Right renal cortex interstitium (tissue), 3 donors: ENCODE measurements at places on chromosomes 5 and 9. TPM values are rescaled to one million over a fixed set of nuclear protein-coding genes. Genes with fewer than 3 reads are reported as not detected.

The NIM1K gene
- 0.61 TPM for polyA plus RNA-seq

The IFNE gene
- polyA plus RNA-seq = 0.08 TPM

The HAVCR2 gene
- 10.5 TPM for polyA plus RNA-seq

The SLC6A3 gene
- polyA plus RNA-seq = 0.47 TPM

The PRPF4 gene
- 41.0 TPM for polyA plus RNA-seq

The CD72 gene
- 2.1 TPM for polyA plus RNA-seq

DNA sequence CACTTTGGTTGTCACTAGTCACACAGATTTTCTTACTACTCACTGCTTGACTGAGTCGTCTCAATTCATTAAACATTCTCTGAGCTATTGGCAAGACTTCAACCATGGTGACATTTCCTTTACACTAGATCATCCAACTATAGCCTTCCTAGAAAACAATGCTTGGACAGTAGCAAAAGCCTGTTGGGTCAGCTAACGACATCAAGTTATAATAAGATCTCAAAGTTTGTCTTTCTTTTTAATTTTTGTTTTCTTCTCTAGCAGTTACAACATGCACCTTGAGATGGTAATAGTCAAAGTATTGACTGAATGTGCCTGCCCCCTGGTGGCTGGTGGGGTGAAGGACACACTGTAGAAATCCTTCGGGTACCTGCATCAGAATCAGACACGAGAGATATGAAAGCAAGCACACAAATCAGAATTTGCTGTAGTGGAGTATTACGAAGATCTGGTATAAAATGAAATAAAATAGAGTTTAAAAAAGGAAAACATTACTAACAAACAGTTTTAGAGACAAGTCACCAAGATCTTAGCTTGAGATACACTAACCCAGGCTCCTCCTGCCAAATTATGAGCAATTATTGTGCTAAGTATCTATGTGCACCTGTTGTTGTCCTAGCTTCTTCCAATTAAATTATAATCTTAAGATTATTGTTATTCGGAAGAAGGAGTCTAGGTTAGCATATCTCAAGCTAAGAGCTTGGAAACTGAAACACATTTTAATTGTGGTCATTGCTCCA lies 81.2 kb downstream of the ARL15 start:
- no peak for DNase-seq

DNA sequence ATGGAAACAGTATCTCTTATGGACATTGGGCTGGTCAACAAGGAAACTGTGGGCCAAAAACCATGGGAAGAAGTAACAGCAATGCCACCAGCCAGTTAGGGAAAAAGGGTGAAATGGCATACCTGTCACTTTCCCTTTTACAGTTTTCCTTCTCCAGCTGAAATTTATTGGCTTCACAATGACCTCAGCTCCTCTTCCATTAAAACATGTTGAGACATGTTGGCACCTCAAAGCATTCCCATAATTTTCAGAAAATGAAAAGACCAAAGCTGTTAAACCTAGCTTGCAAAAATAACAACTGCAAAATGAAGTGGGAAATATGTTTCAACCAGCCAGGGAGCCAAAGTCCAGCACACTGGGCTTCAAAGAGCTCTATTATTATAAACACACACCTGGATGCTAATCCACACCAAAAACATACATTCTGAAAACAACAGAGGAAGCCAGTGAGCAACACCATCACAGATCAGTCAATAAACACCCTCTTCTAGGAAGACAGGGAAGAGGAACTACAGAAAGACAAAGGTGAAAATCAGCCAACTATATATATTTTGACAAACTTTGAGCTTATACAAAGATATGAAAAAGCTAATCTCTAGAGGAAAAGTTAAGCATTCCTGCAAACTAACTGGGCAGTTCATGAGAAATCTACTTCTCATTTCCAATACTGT lies 78.4 kb upstream of the PTGER4 start:
- no peak for DNase-seq

- no peak for DNase-seq
Observed at GRCh38 chr9:129558551-129559505, 62.1 kb downstream of the C9orf50 start.

DNA sequence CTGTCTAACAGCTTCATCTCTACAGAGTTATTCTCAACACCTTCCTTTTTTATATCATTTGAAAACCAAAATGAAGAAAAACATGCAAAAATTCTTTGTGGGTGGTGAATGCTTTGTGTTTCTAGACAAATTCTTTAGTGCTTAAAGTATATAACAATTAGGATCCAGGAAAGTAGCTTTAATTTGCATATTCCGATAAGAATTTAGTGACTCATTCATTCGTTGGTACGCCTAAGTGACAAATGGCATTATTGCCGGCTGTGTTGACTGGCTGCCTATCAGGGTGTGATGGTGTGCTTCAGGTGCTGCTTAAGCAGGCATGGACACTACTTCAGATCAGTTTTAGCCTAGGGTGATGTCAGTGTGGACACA lies 35.2 kb downstream of the LMNB1 start:
- no peak for DNase-seq

GRCh38 chr9:86975036-86975435 lies 27.7 kb upstream of the GAS1 start:
- no peak for DNase-seq

DNA sequence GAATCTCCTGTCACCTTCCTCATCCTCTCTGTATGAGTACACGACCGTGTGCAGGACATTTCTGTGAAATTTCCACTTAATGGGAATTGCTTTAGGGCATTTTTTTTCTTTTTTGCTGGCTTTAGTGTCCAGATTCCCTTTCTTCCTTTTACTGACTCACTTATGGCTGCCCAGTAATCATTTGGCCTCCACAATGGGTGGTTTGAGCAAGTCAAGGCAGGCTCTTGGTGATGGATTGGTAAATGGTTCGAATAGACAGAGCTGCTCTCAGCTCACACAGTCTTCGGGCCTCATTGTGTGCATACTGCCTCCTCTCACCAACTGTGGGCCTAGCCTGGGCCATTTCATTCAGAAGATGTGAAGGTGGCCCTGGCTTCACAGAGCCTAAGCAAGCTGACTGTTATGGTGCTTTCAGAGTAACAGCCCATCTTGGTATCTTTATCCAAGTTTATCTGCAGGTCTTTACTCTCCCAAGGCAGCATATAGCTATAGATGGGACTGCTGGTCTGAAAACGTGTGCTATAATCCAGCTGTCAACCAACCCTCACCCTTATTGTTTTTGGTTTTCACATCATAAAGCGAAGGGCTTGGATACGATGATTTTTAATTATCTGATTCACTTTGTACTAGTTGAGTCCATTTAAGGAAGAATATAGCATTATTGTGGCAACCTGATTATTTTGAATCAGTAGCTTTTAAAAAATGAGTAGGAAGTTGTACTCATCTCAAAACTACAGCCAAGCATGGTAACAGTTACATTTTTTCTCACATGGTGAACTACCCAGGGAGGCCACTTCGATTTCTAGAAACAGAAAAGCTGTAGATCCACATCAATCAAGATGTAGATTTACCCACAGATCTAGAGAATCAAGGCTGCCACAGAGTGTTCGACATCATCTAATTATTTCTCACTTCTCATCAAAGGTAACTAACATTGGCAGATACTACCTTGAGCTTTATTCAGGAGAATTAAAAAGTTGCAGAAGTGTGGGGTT lies 50.4 kb upstream of the CKMT2 start:
- no peak for DNase-seq

DNA sequence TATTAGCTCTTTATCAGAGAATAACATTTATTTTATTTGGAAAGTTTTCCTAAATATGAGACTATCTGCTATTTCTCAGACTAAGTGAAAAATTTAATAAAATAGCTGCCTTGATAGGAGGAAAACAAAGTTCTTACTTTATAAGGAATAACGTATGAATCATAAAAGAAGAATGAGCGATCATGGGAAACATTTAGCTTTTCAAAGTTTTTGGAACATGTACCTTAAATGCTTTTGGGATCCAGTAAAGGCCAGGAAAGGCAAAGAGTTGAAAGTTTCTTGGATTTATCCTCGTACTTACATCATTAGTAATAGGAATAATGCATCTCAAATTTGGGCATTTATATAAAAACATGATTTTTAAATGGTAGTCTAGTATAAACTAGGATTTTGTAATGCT lies 19.4 kb downstream of the OGN start:
- DNase-seq = no peak

DNA sequence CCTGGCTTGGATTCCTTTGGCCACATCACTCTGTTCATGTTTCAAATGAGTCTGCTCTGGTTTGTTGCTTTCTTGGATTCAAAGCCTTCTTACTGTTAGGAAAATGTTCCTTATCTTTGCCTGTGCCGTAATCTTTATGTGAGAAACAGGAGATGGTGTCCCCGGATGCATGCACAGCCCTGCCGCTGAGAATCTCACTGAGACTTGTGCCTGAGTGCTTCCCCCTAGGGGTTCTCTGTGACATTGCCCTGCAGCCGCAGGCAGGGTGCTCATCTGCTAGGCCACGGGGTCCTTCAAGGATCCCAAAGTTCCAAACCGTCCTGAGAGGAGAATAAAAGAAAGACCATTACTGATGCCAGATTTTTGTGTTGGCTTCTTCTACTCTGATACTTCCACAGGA lies 81.4 kb upstream of the ANKRD55 start:
- no peak for DNase-seq

DNA sequence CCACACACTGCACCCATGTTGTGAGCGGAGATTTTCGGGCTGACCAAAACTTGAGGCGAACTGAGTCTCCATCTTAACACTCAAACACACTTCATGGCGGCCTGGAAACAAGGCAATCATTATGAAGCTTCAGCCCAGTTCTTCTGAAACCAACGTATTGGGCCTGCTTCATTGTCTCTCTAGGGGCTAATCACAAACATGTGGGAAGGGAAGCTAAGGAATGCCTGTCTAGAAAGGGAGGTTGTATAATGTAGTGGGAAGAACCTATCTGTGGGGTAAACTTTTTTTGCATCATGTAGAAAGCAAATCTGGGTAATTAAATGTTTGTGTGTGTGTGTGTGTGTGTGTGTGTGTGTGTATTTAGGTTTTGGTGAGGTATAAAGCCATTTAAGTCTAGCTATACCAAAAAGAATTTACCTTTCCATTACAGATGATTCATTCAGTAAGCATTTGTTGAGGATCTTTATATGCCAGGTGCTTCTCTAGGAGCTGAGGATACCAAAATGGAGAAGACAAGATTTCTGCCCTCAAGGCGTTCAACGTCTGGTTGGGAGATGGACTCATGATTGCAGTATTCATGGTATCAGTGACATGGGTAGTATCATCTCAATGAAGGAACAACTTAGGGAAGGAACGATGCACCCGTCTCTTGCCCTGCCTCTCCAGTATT lies 29.4 kb downstream of the SLC1A3 start:
- no peak for DNase-seq

DNA sequence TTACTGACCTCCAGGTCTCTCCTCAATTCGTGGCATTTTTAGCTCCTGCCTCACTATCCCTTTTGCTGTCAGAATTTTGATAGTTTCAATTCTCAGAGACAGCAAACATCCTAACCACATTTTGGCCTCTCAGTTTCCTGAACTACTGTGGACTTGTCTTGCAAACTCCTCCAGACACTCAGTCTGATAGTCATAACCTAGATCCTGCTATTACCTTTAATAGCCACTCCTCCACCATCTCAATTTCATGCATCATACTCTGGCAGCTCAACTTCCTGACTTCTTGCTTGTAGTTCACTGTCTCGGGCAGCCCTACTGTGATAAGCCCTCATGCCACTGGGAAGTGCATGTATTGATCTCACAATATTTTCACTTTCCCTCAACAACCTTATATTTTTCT lies 481.8 kb upstream of the CDH18 start:
- DNase-seq = no peak

DNA sequence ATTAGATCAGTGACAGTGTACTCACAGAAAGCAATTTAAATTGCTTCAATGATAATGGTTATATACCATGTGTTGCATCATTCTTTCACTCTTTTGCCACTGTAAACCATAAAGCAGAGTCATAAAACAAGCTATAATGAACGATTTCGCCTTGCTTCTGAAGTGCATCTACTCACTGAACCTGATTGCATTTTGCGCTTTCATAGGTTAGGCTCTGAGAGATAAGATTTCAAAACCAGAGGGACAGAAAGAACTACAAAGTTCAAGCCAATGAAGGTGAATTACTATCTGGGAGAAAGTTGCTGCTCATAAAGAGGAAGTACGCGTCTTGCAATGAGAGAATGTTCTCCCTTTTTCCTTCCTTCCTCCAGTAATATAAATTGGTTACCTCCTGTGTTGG lies 412.7 kb downstream of the CETN3 start:
- no peak for DNase-seq

DNA sequence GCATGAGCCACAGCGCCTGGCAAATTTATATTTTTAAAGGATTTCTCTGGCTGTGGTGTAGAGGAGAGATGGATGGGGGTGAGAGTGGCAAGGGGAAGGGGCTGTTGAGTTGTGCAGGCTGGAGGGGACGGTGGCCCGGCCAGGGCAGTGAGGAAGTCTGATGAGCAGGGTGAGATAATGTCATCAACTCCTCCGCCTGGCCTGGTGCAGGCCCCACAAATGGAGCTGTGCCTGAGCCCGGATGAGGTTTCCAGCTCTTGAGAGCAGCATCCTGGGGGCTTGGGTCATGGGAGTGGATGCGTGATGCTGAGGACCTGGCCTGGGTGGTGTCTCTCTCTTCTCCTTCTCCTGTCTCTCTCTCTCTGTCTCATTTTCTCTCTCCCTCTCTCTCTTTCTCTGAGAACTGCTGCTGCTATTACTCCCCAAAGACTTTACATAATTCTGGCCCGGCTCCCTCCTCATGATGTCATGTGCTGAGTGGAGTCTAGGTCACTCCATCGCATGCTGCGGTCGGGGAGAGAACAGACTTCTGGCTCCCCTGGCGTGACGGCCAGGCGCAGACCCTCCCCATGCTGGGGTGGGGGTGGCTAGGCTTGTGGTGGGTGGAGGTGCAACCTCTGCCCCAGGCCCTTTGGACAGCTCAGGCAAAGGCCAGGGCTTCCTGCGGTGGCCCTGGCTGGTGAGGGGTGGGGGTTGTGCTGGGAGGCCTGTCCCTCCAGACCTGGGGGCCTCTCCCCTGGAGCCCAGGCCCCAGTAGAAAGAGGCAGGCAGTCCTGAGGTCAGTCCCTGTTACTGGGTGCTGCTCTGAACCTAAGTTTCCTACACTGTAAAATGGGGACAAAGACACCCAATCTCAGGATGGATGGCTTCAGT lies 26.4 kb downstream of the FGF18 start:
- no peak for DNase-seq

GRCh38 chr5:103923616-103924168 lies 361.1 kb upstream of the NUDT12 start:
- DNase-seq = no peak

GRCh38 chr5:159620853-159621540 lies 290.7 kb upstream of the IL12B start:
- no peak for DNase-seq

DNA sequence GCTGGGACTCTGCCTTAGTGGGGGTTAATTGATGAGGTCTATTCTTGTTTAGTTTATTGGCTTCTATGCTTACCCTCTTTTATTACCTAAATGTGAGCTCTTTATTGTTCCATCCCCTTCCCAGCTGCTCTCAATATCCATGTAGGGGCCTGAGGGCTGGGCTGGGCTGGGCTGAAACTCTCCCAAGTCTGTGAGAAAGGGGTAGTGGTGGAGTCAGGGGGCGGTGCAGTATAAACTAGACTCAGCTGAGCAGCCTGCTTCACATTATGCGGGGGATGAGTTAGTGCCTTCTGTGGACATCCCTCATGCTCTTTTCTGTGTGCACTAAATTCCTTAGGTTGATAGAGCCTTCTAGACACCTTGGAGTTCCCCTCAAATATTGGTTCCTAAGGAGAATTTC lies 451.8 kb upstream of the PTGER4 start:
- DNase-seq = no peak
